ENCODE measurements at places on chromosomes 4 and X. TPM values are rescaled to one million over a fixed set of nuclear protein-coding genes. Genes with fewer than 3 reads are reported as not detected.

GRCh38 chr4:9825049-9825448 is 43.6 kb downstream of the DRD5 start:
- no peak for DNase-seq

GRCh38 chr4:164508771-164509170 is 245.2 kb upstream of the SMIM31 start:
- DNase-seq = no peak

GRCh38 chrX:39721566-39722279 is 376.0 kb downstream of the BCOR start:
- no peak for DNase-seq

- no peak for DNase-seq
Observed at GRCh38 chrX:2501559-2502102, 855 bp upstream of the DHRSX start.

GRCh38 chr4:26611885-26612284 is 28.0 kb downstream of the TBC1D19 start:
- no peak for DNase-seq

RTL3 gene
- total RNA-seq = 0.30 TPM

TRMT2B gene
- 19.1 TPM for total RNA-seq
